Fibroblast of the aortic adventitia (primary cell): ENCODE measurements at places on chromosomes 2 and 18. TPM values are rescaled to one million over a fixed set of nuclear protein-coding genes. Genes with fewer than 3 reads are reported as not detected.

ABCG5 gene
- not detected in 2 replicates for total RNA-seq

FLACC1 gene
- total RNA-seq: 1.2 and 3.6 TPM in 2 replicates

DCTN1 gene
- 147 and 293 TPM in 2 replicates for total RNA-seq

RBFA gene
- 17.6 and 20.1 TPM in 2 replicates for total RNA-seq

SNRNP200 gene
- 28.0 and 39.3 TPM in 2 replicates for total RNA-seq
